Myometrial cell (primary cell): ENCODE measurements at places on chromosomes 13 and 19. TPM values are rescaled to one million over a fixed set of nuclear protein-coding genes. Genes with fewer than 3 reads are reported as not detected.

The SIGLEC11 gene
- not detected in 2 replicates for total RNA-seq

The FBXO17 gene
- total RNA-seq: 22.3 and 30.0 TPM in 2 replicates

The NAA16 gene
- total RNA-seq: 6.2 and 11.5 TPM in 2 replicates

The LMTK3 gene
- total RNA-seq: not detected in 2 replicates

The ZNF570 gene
- total RNA-seq: 1.4 and 9.6 TPM in 2 replicates

The FCGBP gene
- total RNA-seq: not detected in 2 replicates

The LILRB4 gene
- total RNA-seq: not detected in 2 replicates

The ZNF805 gene
- 4.3 and 5.7 TPM in 2 replicates for total RNA-seq

The ZNF563 gene
- total RNA-seq: 0.71 and 2.6 TPM in 2 replicates

The DCUN1D2 gene
- 6.9 and 14.2 TPM in 2 replicates for total RNA-seq

The FCER2 gene
- total RNA-seq: not detected in 2 replicates

The PLPPR3 gene
- total RNA-seq: 0.35 and 0.58 TPM in 2 replicates

The CEACAM4 gene
- not detected in 2 replicates for total RNA-seq

The B3GNT8 gene
- total RNA-seq: 2.5 and 5.5 TPM in 2 replicates

The PALM gene
- total RNA-seq: 0.35 and 6.3 TPM in 2 replicates

The SIGLEC9 gene
- total RNA-seq: 1.1 TPM in 1 of 2 replicates, not detected in the other

The SLC25A42 gene
- 9.9 and 11.5 TPM in 2 replicates for total RNA-seq

The KASH5 gene
- not detected in 2 replicates for total RNA-seq

The ATCAY gene
- 0.58 and 1.2 TPM in 2 replicates for total RNA-seq

The ALDH16A1 gene
- total RNA-seq: 27.1 and 38.6 TPM in 2 replicates
